ENCODE measurements at places on chromosomes 6 and 20.

DNA sequence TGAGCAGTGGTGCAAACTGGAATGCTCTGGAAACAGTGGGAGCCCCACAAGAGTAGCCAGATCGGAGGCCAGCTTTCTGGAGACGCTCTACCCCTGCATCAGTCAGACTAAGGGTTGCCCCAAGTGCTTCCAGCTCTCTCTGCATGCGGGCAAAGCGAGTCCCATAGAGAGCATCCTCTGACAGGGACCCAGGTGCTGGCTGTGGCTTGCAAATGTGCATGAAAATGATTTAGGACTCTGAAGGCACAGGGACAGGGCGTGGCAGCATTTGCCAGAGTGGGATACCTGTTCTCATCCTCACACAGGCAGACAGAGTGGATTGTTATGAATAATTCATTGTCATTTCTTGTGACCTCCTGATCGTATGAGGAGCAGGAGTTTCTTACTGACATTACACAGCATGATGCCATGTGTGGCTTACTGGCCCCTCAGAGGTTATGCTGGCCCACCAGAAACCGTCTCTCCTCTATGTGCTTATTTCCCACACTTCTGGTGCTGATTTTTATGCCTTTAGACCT is 10.3 kb downstream of the RIN2 start:
- no peak for DNase-seq

GRCh38 chr6:19805129-19805481 is 32.1 kb upstream of the ID4 start:
- no peak for DNase-seq

DNA sequence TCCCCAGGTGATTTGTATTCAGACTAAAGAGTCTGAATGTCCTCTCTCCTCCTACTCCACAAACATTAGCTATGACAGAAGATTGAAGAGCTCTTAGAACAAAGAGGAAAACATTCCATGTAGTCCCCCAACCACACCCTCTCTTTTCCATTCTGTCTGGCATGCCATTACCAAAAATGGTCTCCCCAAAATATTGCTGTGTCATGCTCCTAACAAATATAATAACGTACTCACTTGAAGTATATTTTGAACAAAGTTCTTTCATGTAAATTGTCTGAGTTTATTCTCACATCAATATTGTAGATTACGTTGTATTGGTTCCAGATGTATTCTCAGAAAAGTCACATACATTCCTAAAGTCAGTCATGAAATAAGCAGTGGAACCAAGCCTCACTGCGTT is 467.3 kb upstream of the IRAK1BP1 start:
- no peak for DNase-seq

GRCh38 chr6:108673153-108673552 is 112.4 kb downstream of the FOXO3 start:
- DNase-seq, result no peak

GRCh38 chr6:27176096-27176495 is 71.4 kb upstream of the PRSS16 start:
- DNase-seq, result no peak

DNA sequence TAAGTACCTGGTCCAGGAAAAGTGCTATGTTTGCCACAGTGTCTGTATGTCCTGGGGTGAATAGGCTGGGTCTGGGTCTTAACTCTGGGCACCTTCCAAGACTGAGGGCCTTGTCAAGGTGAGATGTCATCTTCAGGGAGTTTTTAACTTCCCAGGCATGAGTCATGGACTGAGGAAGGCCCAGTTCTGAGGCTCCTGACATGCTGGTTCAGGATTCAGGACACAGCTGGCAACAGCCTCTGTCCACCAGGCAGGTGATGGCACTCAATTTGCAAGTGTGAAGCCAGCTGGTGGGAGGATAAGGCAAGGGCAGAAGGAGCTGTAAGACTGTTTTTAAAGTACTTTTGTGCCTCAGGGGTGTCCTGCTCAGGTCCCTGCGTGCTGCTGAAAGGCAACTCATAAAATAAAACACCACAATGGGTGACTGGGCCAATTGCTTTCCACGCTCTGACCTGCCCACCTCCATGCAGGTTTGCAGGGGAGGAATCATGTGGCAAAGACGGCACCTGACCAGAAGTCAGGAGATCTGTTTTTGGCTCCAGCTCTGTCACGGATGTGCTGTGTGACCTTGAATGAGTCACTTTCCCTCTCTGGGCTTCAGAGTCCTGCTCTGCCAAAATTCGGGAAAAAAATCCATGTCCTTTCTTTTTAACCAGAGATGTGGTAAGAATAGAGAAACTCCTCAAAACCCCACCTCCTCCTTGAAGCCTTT is 4.9 kb upstream of the PACSIN1 start:
- no peak for DNase-seq

DNA sequence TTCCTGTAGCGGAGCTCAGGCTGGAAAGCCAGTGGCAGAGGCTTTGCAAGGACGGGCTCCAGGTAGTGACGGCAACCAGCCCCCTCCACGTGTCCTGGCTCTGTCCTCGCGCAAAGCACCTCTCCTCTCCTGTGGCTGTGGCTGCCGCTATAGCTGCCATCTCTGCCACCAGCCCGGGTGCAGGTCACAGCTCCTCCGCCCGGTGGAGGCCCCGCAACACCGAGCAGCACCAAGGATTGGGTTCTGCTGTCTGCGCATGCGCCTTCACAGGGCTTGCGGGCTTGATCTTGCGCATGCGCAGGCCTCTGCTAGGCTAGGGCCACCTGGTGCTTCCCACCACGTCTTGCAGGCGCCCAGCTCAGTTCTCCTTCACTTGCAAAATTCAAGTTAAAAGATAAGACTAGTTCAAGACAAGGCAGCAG is 625.4 kb downstream of the QKI start:
- DNase-seq, result peak; percentile 19

DNA sequence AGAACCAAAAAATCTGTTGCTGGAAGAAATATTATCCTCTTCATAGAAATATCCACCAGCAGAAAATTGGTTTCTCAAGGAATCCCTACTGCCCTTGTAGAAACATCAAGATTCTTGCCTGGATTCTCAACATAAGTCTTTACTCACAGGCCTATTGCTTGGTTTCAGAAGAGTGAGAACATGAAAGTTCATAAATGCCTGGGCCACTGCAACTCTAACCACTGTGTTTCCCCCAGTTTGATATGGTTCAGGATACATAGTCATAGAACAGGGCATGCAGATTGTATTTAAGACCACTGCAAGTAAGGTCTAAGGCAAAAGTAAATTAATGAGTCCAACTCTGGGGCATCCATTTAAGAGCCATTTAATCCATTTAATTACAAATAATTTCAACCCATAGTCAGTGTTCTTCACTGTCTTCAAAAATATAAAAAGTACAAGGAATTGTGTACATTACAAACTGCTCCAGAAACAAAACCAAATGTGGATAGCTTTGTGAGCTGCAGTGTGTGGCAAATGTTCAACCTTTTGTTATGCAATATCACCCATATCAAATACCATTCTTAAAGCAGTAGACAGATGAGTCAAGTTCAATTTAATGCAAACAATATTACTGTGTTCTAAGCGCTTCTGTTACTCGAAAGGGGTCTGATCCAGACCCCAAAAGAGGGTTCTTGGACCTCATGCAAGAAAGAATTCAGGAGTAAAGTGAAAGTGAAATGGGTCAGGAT is 83.3 kb downstream of the OPRM1 start:
- no peak for DNase-seq

- DNase-seq, result no peak
Measured at GRCh38 chr6:94041945-94042709, 622.8 kb upstream of the EPHA7 start.

DNA sequence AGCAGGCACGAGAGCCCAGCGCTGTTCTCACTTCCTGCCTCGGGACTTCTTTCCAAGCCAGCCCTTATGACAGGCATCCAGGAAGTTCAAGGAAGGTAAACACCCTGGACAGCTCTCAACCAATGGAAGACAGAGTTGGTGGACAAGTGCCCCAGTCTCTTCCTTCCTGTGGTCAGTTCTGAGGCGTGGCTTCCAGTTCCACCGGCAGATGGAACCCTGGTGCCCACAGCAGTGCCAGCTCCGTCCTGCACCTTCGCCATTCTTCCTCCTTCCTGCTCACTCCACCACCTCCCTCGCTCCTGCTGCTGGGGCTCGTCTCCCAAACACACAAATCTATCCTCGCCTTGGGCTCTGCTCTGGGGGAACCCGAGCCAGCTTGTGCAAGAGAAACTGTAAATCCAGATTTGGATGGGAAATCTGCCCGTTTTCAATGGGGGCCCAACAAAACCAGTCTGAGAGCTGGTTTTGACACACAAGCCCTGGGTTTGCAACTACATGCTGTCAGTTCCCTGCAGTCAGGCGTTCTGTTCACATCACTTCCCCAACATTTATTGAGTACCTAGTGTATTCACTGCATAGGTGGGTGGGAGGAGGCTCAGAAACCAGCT is 162.7 kb downstream of the GRM4 start:
- no peak for DNase-seq

- peak; percentile 73 for DNase-seq
Measured at GRCh38 chr20:44979090-44979621, 12.8 kb downstream of the STK4 start.

DNA sequence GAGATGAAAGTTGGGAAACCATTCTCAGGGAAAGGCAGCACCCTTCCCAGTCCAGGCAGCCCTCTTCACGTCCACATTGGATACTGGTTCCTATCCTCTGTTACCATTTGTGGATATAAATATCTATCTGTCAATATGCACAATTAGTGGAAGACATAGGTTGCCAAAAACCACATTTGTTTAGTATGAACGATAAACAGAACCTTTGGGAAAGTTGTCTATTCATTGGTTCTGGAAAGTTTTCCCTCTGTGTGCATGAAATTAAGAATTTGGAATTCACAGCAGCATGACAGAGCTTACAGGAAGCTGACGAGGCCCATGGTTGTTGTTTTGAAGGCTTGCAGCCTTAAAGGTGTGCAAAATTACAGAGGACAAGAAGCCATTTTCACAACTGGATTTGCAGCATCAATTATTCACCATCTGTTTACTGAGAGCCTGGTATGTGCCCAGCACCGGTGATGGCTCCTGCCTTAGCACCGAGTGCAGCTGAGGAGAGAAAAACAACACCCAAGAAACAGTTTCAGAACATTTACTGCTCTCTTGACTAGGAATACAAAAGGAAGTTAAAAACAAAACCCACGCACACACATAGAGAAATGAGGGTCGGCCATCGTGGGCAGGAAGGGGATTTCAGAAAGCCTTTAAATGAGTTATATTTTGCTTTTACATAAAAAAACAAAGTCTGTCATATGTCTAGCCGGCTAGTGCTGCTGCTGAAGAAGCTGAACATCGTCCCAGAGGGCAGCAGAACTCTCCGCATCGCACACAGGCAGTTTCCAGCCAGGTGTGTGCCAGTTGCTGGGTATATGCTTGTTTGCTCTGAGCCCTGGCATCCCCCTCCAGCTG is 319.6 kb downstream of the FARS2 start:
- no peak for DNase-seq

- no peak for DNase-seq
Measured at GRCh38 chr20:37526839-37527637, 638 bp downstream of the BLCAP start.

DNA sequence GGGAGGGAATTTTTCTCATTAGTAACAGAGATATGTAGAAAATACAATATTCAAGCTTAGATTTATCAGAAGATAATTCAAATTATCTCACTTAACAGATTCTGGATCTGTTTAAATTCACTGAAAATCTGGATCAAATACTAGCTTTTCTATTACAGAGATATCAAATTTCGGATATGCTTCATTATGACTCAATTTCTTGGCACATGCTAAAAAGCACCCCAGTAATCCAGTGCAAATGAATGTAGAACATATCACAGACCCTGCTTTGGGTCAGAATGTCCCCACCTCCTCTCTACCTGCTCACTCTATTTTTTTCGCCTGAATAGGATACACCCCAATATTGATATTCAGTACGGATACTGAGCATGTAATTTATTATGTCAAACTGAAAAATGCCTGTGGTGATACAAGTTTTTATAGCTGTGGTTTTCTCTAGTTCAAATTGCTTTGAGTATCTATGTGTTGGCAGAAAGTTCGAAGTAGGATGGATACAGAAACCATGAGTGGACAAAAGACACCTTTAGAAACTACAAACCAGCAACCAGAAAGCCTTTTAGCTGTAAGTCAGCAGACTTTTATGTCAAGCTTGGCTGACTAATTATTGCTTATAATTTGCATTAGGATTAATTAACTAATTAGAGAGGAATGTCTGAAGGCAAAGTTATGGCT is 290.0 kb downstream of the TFAP2B start:
- DNase-seq, result no peak

- DNase-seq, result no peak
Measured at GRCh38 chr6:5729080-5729434, 277.7 kb downstream of the NRN1 start.

- DNase-seq, result no peak
Measured at GRCh38 chr20:5031206-5031557, 29.9 kb upstream of the SLC23A2 start.

DNA sequence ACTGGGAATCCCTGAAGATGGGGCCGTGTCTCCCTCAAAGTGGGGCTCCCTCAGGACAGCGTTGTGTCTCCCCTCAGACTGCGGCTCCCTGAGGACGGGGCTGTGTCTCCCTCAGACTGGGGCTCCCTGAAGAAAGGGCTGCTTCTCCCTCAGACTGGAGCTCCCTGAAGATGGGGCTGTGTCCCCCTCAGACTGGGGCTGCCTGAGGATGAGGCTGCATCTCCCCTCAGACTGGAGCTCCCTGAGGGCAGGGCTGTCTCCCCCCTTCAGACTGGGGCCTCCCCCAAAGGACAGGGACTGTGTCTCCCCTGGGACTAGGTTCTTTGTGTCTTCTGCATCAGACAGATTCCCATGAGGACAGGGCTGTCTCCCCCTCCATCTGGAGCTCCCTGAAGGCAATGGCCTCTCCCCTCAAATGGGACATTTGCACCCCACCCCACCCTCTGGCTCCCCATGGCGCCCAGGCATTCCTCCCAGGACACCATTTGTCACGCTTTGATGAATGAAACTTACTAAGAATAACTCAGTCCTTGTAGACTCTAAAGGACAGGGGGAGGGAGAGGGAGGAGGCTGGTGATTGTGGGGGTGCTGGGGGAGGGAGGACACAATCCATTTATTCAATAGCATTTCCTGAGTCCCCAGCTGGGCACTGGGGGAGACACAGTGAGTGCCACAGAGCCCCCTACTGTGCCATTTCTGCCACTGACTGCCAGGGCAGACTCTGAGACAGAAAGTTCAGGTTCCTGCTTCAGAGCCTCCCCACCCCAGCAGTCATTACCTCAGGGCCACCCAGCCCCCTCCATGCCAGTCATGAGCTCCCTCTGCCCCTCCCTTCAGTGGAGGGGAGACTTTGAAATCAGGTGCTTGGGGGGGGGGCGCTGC is 122.4 kb downstream of the MRPL14 start:
- DNase-seq, result no peak

- no peak for DNase-seq
Measured at GRCh38 chr20:64189530-64189966, 25.3 kb downstream of the MYT1 start.

DNA sequence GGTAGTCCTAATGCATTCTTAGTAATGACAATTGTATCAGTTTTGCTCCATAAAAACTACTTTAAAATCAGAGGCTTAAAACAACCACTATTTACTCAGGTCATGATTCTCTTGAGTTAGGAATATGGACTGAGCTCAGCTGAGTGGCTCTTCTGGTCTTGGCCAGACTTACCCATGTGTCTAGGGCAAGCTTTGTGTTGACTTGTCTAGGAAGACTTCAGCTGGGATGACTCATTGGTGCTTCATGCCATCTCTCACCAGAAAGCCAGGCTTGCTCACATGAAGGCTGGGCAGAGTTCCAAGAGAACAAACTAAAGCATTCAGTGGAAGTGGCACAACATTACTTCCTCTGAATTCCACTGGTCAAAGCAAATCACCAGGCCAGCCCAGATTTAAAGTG is 155.3 kb downstream of the DHX35 start:
- DNase-seq, result no peak

All from stimulated activated CD4-positive, alpha-beta T cell treated with anti-CD3 and anti-CD28 coated beads, Interleukin-4, amount 100 ng/mL, for 24 hours (primary cell).